ACHN (cell line): ENCODE measurements at places on chromosomes 4 and X.

DNA sequence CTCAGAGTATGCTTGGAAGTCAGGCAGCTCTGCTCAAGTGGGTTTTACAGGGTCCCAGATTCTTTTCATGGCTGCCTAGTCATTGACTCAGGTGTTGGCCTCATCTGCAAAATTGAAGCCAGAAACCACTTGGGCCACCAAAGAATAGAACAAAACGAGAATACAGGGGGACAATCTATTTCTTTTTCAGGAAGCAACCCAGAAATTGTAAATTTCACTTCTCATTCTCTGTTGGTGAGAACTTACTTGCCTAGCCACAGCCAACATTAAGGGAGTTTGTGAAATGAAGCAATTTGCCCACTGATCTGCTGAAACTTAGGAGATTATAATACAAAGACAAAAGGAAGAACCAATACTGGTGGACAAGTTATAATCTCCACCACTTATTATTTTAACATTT is 8.6 kb upstream of the TKTL2 start:
- DNase-seq = no peak

DNA sequence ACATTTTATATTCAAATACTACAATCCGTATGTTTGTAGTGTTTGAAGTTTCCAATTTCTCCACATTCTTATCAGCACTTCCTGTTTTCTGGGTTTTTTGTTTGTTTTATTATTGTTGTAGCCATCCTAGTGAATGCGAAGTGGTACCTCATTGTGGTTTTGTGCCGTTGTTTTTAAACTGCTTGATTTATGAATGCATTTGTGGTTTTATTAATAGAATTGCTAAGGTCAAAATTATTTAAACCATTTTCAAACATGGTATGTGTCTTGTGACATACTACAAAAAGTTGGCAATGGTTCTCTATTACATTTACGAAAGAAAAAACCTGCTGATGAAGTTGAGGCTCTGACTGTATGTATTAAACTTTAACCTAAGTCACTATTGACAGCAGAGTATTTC is 780.0 kb upstream of the MAGEB2 start:
- DNase-seq = no peak

- DNase-seq = no peak
Observed at GRCh38 chr4:166657261-166657660, 577.0 kb downstream of the SPOCK3 start.

DNA sequence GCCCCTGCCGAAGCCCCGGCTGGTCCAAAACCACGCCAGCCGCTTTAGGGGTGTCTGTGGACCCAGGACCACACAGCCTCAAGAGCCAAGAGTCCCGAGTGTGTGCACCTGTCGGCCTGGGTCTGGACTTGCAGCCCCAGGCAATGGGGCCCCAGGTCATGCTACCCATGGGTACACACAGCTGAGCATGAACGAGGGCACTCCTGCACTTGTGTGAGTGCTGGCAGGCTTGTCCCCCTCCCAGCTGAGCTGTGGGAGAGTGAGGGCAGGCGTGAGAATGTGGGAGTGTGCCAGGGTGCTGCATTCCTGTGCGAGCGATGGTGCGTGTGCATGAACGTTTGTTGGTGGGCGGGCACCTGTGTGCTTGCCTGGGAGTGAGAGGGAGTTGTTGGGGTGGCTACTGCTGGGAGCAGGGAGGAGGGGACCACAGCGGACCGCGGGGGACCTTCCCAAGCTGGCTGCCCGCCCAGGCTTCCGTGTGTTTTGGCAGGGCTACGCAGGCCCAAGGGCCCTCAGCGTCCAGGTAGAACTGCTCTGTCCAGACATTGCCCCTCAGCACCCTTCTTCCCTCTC is 30.8 kb downstream of the BLOC1S4 start:
- no peak for DNase-seq

GRCh38 chrX:19070555-19070994 is 51.7 kb downstream of the ADGRG2 start:
- DNase-seq = no peak

DNA sequence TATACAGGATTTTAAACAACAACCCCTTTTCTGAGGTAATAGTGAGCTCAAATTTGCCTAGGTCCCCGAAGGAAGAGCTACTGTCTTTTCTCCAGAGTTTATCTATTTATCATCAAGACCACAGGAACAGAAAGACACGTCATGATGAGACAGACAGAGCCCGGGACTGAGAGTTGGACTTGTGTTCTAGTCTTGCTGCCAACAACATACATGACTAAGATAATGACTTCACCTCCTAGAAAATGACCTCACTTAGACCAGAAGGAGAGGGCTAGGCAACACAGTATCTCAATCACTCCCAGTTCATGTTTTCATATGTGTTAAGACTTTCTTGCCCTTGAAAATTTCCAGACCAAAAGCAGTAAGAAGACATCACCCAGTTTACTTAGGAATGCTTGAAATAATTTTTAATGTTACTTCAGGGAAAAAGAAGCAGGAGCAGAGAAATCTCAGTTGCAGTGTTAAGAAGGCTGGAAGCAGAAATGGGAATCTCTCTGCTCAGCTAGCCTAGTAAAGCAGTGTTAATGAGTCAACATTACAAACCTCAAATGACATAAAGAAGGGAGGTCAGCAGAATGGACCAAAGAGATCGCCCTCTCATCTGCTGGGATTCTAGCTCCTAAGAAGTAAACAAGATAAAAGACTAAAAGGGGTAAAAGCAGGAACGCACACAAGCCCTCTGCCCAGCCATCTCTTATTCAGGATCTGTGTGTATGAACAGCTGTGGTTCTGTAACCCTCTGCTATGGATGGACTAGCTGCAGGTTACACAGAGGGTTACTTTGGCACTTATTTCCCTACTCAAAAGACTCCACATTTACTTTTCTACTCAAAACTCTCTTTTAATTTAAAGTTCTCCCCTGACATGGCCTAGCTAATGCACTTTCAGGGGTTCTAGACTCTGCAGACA is 24.8 kb downstream of the PDGFC start:
- peak; percentile 97 for DNase-seq

- DNase-seq = no peak
Observed at GRCh38 chrX:121062289-121062688, 14.9 kb downstream of the GLUD2 start.

DNA sequence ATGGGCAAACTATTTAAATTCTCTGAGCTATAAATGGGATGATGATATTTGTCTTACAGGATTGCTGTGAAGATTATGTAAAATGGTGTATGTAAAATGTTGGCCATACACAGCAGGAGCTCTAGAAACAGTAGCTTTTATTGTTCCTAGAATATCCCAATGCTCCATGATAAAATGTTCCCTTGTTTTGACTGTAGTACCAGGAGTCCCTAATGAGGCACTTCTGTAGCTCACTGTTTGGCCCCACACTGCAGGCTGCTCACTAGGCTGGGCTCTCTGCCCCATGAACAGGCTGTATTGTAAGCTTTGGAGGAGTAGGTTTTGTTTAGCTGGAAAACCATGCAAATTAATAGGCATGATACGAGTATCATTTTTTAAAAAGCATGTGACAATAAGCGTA is 3.3 kb upstream of the FGA start:
- DNase-seq = no peak

- DNase-seq = no peak
Observed at GRCh38 chr4:155122382-155122781, 86.1 kb upstream of the NPY2R start.

GRCh38 chr4:110216129-110216528 is 17.7 kb upstream of the ELOVL6 start:
- DNase-seq = no peak

DNA sequence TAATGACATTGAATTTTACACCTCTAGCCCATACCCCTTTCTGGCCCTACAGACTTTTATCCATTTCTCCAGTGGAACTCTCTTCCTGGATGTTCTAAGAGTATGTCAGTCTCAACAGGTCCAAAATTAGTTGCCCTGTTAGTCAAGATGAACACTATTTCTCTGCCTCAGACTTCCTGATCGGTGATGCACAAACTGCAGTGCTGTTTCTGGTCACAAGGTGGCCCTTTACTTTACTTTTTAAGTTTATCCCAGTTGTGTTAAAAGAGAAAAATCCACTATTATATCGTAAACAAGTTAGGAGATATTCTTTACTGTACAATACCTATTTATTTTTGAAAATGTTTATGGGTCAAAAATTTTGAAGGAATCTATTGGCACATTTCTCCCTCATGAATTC is 13.1 kb downstream of the TCEAL7 start:
- peak; percentile 50 for DNase-seq

DNA sequence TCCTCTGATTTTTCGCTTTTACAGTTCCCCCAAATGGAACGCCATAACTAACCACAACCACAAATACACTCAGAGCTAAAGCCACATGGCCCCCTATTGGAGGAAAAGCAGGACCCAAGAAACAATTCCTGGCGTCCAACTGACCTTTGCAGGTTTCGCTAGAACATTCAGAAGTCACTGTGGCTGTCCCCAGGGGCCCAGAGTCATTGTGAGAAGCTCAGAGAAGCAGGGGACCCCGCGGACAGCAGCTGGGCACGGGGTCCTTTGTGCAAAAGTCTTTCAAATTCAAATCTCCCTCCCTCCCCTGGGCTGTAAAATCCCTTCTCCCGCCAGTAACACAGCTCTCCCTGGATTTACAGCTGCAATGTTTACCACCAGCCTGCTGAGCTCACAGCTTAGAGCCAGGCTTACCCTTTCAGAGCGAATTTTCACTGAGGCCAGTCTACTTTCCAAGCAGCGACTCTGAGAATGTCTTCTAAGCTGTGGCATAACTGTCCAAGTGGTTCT is 214.8 kb downstream of the CRLF2 start:
- DNase-seq = no peak

- peak; percentile 35 for DNase-seq
Observed at GRCh38 chrX:130330706-130331105, 9.0 kb upstream of the SLC25A14 start.

DNA sequence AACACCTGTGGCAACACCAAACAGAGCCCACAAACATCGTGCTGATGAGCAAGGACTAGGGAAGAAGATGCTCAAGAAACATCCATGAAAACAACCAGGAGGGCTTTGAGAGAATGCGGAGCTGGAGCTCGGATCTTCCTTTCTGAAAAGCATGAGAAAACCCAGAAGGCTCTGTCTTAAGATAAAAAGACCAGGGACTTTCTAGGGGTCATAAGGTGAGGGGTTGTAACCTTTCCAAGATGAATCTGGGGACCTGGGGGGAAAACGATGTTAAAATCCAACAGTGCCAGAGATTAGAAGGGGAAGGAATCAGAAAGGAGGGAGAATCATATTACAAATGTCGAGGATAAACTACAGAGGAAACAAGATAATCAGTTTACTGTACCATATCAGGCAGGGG is 10.1 kb downstream of the GK2 start:
- DNase-seq = no peak

DNA sequence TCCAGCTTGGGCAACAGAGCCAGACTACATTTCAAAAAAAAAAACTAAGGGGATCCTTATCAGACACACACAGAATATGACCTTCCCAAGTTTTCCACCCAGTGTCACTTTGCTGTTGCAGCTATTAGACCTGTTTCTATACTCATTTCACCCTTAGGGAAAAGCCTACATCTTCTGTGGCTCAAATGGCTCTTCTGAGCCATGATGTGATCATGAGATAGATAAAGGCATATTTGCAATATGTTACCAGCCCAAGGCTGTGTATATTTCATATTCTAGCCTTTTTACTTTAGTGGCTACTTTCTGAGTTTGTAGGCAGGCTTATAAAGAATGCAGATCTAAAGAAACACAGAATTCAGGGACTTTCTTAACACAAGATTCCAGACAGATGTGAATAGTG is 19.3 kb downstream of the RS1 start:
- DNase-seq = no peak

- no peak for DNase-seq
Observed at GRCh38 chr4:139443661-139444060, 10.3 kb upstream of the RAB33B start.

- DNase-seq = no peak
Observed at GRCh38 chrX:42944381-42944998, 166.5 kb upstream of the PPP1R2C start.

DNA sequence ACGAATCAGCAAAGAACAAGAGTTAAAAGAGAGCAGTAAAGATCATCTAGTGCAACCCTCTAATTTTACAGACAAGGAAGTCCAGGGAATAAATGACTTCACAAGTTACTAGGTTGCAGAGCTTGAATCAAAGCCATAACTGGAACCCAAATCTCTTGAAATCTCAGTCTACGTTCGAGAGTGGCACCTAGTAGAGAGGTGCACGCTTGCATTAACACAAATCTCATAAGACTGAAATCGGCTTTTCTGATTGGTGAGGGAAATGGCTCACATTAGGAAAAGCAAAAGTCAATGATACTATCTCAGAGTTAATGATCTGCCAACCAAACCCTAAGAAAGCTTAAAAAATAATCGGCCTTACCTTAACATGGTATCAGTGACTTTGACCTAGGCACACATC is 43.0 kb downstream of the FAT1 start:
- DNase-seq = peak; percentile 61

DNA sequence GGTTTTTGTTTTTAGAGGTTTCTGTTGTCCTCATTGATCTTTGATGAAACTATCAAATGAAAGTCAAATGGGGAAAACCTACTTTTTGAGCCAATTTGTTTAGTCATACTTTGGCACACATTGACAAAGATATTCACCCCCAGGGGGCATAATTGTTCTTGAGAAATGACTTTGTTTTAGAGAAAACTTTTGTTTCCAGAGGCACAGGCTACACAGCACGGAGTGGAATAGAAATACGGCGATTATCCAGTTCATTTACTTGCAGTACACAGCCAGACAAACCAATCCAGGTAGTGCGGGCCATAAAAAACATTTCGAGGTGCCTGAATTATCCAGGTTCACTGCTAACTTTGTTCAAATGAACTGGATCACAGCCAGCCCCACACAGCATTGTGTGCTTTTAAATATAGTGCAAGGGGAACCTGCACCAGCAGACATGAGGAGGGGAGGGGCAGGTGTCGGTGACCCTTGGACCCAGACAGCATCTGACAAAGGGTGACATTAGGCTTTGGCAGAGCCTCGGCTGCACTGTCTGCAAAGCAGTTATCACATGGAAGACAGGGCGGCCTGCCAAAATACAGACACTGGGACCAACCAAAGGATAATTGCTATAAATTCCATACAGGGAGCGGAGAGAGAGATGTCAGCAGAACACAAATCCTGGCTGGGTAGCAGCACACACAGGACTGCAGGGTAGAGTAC is 179.6 kb upstream of the NOCT start:
- DNase-seq = peak; percentile 47

- DNase-seq = no peak
Observed at GRCh38 chr4:185602397-185602796, 67.1 kb upstream of the PDLIM3 start.

GRCh38 chr4:32932156-32932555 is 2212.0 kb downstream of the PCDH7 start:
- no peak for DNase-seq

DNA sequence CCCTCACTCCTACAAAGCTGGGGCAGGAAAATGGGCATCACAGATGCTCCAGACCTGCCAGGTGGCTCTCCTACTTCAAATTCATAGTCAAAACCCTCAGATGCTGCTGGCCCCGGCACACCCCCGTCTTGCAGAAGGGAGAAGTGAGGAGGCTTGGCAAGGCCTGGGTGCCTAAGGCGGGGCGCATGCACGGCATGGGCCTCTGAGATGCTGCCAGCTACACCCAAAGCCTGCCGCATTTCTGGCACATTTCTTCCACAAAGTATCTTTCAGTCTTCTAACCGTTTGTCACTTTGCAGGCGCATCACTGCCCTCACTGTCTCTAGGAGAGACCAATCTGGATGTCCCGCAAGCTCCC is 19.6 kb downstream of the WDR1 start:
- DNase-seq = no peak
